ENCODE measurements at places on chromosomes 7 and 10. TPM values are rescaled to one million over a fixed set of nuclear protein-coding genes. Genes with fewer than 3 reads are reported as not detected.

ZNF727 gene
- total RNA-seq, result not detected

TMEM273 gene
- not detected for total RNA-seq

LBX1 gene
- total RNA-seq, result not detected

EVX1 gene
- not detected for total RNA-seq

UCMA gene
- not detected for total RNA-seq

FKBP6 gene
- not detected for total RNA-seq

DNA sequence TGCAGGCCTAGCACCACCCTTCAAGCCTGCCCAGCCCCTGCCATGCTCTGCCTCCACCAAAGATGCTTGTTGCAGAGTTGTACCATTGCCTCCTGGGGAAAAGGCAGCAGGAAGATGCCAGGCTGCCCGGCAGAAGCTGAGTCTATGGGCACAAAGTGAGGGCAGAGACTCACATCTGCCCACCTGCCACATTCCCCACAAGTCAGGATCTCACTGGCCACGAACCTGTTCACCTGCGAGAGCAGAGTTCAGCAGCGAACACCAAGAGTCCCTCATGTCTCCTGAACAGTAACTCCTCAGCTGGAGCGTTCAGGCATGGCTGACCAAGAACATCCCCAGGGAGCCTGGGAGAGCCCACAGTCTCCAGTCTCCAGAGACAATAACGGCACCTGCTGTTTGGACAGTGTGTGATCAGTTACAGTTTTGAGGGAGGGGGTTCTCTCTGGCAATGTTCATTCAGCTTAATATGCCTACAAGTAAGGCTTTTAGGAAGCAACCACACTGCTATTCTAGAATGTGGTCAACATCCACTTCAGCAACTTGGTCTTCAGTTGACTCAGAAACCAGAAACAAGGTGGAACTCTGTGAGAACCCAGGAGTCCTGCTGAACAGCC lies 78.5 kb downstream of the GRID1 start:
- DNase-seq, result no peak

GRCh38 chr7:118151671-118152070 lies 32.3 kb upstream of the LSM8 start:
- no peak for DNase-seq
